Left lung (tissue), 14 donors: ENCODE measurements at places on chromosomes 5 and 9.

GRCh38 chr5:68458416-68459021 lies 243.0 kb downstream of the PIK3R1 start:
- DNase-seq, result no peak

DNA sequence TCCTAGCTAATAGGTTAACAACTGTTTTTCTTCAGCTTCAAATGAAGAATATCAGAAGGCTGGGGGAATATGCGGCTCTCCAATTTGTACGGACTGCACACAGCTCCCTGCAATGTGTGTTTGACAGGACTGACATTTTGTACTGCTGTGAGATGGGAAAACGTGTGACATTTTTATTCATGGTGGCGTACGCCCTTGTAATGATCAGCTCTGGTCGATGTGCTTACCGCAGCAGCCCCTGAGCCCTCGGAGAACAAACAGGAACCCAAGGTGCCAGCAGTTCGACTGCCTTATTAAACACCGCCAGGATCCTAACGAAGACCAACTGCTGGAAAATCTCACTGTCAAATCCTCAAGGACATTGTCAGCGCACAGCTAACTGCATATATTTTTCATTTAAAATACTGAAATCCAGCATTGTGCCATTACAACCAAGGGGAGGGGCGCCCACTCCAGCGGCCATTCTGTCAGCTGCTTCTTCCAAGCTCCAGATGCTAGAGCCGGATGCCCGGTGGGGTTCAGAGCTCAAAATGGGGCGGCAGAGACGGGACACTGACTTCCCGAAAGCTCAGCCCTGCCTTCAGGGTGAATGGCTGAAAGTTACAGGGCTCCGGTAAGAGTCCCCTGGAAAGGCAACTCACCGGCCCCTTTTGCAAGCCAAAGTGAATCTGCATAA lies 66.8 kb downstream of the CRB2 start:
- DNase-seq, result no peak

DNA sequence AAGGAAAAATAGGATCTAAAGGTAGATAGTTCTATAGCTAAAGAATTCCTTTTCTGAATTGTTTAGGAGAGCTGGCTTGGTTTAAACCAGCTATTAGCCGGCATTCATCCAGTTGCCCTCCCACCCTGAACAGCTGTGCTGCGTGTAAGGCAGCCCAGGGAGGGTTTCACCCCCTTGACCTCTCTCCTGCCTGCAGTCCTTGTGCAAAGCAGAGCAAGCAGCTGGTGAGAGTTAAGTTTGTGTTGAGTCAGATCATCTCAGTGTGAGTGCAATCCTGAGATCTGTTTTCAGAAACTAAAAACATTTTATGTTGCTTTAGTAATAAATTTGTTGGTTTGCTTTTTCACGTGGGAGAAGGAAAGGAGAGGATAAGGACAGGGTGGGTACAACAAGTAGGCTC lies 13.0 kb downstream of the SLC25A25 start:
- DNase-seq, result no peak

DNA sequence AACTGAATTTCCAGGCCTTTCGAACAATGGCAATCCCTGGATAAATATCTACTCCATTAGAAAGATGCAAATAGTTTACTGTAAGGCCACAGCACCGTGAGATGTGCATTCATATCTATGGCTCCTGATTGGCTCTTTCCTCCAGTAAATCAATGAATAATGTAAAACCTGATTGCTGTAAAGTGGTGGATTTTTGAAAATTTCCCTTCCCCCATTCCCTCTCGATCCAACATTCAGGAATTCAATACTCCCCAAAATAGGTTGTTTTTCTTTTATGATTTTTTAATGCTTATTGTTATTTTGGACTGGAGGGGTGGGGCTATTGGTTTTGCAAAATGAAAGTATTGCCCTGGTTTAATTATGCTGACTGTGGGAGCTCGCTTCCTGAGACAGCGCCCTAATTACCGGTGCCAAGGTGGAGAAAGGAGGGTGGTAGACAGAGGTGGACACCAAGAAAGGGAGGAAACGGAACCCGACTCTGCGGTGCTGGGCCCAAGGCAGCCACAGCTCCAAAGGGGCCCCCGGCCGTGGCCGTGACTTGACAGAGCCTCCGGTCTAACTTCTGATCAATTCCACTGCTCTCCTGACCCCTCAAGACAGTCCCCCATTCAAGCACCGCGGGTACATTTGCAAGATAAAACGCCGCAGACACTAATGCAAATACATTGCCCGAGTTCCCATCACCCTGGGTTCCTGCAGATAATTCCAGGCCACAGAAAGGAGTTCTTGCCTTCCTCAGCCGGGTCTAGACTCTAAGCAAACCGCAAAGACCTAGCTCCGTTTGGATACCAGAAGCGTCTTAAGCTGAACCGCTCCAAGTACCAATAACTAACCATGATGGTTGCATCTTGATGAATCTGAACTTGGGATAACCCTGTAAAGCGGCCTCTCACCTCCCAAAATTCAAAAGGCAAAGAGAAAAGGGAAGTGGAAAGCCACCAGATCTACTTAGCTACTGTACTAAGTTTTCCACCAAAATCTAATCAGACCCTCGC lies 211.2 kb downstream of the MEF2C start:
- DNase-seq, result no peak

DNA sequence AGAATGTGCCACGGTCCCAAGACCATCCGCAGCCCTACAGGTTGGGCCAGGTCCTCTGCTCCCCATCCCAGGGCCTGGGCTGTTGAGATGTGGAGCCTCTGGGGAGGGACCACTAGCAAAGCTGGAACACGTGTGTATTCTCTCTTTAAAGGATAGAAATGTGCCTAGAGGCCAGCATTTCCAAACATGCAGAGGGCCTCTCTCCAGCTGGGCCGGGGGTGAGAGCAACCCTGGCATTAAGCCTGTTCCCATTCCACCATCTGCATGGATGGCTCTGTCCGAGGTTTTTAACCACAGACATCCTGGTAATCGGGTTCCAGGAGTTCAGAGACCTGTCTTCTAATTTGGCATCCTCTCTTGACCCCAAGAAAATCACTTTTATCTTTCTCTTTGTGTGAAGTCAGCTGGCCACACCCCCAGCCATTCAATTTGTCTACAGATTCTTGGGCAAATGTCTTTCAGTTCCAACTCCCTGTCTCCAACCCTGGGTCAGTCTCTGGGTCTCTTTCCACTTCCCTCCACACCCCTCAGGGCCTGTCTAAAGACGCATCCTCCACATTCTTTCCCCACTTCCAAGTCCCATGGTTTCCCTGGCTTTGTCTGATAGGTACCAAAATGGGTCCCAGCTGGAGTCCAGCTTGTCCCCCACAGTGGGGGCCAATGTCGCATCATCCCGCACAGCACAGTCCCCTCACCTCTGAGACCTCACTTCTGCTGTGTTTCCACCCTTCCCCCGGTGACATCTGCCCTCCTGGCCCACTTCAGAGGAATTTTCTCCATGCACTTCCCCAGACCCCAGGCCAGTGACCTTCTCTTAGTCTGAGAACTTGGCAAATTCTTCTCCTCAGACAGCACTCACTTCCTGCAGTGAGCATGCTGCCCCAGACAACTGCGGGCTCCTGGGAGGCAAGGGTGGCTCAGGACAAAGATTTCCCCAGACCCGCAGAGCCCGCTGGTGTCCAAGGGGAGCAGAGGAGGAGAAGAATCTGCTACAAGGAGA lies 56.8 kb downstream of the PTPDC1 start:
- DNase-seq, result no peak

DNA sequence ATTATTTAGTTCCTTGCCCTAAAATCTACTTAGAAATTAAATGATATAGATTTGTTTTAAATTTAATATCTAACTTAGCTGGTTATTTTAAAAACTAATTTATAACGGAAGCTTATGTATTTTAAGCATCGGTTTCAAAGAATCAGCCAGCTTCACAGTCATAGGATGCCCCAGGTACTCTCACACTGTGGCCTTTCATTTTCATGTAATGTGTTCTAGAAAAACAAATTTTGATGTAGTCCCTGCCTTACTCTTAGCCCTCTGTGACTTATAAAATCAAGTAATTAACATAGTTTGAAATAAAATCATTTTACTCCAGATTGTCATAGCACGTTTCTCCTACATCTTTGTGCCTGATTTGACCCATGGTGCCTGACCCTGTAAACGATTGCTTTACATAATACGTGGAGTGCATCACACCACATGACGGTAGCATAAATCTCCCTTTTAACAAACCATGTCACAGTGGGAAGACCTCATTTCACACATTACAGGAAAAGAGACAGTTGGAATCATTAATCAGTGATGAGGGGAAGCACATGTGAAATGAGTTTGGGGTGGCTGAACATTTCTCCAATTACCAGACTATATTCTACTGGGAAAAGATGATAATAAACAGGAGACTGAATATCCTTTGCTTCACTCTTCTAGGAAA lies 731.5 kb upstream of the CDH9 start:
- DNase-seq, result no peak

DNA sequence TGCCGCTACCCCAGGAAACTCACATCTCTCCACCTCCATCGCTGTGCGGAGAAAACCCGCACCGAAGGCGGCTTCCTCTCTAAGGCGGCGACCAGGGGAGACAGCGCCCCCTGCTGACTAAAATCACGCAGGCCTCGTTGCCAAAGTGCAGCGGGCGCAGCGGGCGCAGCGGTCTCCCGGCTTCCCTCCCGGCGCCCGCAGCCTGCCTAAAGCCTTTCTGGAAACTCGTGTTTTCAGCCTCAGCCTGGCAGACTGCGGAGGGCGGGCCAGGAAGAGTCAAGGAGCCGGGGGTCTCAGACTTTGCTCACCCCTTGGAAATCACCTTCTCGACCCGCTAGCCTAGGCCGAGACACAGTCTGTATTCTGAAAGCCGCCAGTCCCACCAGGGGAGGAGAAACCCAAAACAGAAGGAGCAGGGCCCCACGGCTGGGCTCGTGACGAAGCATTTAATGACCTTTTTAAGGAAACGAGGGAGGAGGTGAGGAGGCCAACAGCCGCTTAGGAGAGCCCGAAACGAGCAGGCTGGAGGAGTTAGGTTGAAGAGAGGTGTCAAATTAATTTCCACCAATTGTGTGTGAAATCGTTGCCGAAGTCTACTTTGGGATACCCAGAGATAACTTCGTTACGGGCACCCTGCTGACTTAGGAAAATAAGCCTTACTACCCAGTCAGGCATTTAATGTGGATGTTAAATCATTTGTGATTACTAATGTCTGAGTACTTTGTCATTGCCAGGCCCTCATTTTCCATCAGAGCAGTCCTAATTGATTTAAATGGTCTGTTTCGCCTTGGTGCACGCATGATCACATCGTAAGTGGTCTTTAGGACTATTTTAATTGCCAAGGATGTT lies 7.3 kb upstream of the FOXB2 start:
- peak; percentile 58 for DNase-seq

GRCh38 chr9:124266826-124267201 lies 9.1 kb downstream of the NEK6 start:
- DNase-seq, result no peak

- DNase-seq, result no peak
These were observed 343.1 kb downstream of the OSTF1 start for GRCh38 chr9:75431375-75431774.

- no peak for DNase-seq
These were observed 44.4 kb downstream of the MUSK start for GRCh38 chr9:110712955-110713354.

DNA sequence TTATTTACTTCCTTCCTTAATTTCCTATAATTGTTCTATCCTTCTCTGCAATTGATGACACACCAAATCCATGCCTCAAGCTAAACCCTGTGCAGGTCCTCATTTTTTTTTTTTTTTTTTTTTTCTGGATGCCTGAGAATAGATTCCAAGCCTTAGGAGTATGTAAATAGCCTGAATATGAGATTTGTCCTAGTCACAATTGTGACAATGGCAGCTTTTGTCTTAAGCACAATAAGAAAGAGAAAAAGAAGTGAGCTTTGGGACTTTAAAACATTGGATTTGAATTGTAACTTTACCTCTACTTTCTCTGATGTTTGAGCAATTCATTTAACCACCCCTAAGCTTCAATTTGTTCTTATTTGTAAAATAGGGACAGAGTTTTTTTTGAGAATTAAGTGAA lies 280.5 kb downstream of the TUSC1 start:
- DNase-seq, result no peak

- peak; percentile 70 for DNase-seq
These were observed 1.4 kb downstream of the CHSY3 start for GRCh38 chr5:129905473-129906176.

DNA sequence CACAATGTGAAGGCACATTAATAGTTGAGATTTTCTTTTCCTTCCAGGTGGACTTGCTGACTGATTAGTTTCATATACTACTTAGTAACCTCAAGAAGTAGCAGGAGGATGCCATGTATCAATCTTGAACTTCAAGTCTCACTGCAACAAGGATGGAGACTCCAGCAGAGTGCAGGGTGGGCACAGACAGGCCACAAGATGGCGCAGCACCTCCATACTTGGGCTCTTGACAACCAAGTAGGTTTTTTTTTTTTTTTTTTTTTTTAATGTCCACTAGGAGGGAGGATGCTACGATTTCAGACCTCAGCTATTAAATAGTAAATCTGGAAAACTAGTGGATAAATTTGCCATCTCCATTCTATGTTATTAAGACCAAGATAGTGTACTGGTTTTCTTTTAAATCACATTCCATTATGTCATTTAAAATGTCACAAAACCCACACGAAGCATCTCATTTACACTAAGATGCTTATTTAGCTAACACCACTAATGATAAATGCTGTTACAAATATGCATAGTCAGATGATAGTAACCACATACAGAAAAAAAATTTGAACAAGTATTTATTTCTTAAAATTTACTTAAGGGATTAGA lies 58.6 kb downstream of the IL6ST start:
- DNase-seq, result peak; percentile 87

- DNase-seq, result peak; percentile 77
These were observed 74.2 kb downstream of the NTNG2 start for GRCh38 chr9:132235894-132236661.

DNA sequence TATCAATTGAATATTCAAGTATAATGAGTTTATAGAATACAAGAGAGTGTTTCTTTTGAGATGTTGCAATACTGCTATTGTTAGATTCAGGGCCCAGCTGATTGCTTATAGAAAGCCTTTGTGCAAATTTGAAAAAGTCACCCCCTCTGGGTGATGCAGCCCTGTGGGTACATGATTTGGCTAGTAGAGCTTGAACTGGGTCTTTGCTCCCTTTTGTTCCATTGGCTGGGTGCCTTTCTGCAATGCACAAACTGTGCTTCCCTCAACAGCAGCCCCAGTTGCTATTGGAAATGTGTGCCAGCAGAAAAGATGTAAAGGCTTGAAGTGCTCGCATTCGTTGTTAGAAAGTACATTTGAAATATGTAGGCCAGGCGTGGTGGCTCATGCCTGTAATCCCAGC lies 61.8 kb upstream of the CEMIP2 start:
- no peak for DNase-seq

- no peak for DNase-seq
These were observed 346.9 kb downstream of the ZNF608 start for GRCh38 chr5:124399426-124399961.
